ENCODE measurements at places on chromosomes 5 and 9.

DNA sequence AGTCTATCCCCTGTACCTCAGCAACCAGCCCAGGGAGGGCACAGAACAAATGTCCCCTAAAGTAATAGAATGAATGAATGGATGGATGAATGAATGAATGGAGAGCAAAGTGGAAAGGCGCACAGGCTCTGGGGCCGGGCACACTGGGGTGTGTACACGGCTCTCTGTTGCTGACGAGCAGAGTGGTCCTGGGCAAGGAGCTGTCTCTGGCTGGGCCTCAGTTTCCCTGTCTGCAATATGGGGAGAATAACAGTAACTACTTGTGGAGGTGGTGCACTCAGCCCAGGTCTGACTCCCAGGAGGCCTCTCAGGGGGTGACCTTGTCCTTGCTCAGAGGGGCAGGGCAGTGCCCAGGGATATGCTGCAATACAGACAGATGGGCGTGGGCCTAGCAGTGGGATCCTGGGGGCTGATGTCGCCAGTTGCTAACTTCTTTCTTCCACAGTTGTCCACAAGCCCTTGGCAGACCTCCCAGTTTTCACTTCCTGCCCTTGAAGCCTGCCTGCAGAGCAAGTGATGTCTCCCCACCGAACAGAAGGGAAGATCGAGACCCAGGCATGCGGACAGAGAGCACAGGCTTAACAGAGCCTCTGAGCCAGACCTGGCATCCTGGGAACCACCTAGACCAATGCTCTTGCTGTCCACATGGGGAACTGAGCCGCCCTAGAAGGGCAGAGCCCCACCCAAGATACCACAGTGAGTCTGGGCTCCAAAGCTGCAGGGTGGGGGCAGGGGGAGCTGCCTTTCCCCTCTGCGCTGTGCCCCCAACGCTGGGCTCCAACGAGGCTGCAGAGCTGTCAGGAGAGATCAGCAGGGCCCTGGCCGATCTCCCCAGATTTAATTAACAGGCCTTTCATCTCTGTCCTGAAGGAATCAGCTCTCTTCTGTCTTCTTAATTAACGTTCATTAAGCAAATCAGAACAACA, 13.6 kb upstream of the LAMC3 start:
- no peak for ATAC-seq

- no peak for ATAC-seq
Observed at GRCh38 chr5:153256-153655, 38.0 kb upstream of the LRRC14B start.

GRCh38 chr5:139976703-139977102, 66.4 kb downstream of the NRG2 start:
- ATAC-seq: no peak

DNA sequence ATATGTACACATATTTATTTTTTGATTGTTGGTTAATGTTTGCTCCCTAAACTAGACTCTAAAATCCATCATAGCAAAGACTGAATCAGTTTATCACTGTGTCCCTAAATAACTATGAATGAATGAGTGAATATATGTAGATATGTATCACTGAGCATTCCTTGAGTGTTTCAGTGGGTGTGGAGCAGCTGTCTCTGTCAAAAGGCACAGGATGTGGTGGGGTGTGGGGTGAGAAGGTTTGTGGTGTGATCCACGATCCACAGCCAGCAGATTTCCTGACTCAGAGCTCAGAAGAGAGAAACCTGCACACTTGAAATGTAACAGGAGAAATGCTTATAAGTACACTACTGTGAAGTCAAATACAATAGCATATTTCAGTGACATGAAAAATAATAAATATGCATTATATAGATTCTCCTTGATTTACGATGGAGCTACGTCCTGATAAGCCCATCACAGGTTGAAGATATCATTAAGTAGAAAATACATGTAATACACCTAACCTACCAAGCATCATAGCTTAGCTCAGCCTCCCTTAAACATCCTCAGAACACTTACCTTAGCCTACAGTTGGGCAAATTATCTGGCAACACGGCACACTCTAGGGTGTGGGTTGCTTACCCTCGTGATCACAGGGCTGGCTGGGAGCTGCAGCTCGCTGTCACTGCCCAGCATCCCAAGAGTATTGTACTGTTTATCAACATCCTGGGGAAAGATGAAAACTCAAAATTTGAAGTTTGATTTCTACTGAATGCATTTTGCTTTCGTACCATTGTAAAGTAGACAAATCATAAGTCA, 287.0 kb downstream of the GAS1 start:
- peak; percentile 98 for ATAC-seq

GRCh38 chr9:34010979-34011378, 37.7 kb downstream of the UBAP2 start:
- no peak for ATAC-seq

DNA sequence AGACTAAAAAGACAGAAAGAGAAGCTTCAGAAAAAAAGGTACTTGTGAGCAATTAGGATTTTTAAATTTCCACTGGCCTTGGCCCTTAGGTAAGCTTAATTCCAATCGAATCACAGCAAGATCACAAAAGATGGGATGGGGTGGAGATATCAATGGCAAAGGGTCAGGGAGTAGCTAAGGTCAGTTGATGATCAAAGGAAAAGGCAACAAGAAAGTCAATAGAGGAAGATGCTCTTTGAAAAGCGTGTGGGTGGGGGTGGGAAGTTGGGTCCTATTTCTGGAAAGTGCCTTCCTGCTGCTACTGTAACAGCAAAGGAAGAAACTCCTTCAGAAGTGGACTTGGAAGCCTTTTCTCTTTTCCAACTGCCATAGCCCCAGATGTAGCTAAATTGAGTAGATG, 7.3 kb downstream of the C1QTNF3 start:
- no peak for ATAC-seq

DNA sequence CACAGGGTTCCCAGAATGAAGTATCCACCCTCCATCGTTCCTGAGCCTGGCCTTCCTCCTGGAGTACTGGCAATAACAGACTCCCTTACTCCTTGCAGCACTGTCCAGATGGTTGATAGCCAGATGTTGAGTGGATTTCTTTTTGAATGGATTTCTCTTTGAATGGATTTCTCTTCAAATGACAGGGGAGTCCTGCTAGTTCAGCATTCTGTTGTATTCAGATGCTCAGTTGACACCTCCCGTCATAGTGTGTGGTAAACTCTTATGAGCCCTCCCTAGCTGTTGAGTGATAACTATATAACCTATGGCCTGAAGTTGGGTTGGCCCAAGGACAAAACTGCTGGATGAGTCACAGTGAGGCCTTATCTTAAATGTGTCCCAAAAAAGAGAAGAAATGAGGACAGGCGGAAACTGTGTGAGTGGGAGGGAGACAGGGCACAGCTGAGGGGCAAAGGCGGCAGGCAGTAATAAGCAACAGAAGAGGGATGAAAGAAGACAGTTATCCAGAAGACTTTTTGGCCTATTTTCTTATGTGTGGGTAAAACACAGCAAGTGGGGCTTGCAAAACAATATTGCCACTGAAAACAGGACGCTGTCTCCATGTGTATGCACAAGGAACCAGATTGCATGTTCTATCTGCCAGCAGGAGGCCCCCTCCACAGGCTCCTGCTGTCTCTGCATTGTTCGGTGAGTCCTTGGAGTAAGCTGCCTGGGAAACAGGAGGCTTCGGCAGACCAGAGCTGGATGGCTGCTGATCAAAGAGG, 209.5 kb upstream of the S1PR3 start:
- peak; percentile 65 for ATAC-seq

- ATAC-seq: peak; percentile 87
Observed at GRCh38 chr9:34501889-34502425, 20.8 kb downstream of the ENHO start.

GRCh38 chr5:171705036-171705435, 80.6 kb upstream of the SMIM23 start:
- ATAC-seq: no peak

- no peak for ATAC-seq
Observed at GRCh38 chr5:152501294-152501693, 96.2 kb upstream of the NMUR2 start.

GRCh38 chr5:132737982-132738681, 786 bp upstream of the KIF3A start:
- ATAC-seq: no peak

- ATAC-seq: no peak
Observed at GRCh38 chr5:155418960-155419579, 405.5 kb downstream of the KIF4B start.

DNA sequence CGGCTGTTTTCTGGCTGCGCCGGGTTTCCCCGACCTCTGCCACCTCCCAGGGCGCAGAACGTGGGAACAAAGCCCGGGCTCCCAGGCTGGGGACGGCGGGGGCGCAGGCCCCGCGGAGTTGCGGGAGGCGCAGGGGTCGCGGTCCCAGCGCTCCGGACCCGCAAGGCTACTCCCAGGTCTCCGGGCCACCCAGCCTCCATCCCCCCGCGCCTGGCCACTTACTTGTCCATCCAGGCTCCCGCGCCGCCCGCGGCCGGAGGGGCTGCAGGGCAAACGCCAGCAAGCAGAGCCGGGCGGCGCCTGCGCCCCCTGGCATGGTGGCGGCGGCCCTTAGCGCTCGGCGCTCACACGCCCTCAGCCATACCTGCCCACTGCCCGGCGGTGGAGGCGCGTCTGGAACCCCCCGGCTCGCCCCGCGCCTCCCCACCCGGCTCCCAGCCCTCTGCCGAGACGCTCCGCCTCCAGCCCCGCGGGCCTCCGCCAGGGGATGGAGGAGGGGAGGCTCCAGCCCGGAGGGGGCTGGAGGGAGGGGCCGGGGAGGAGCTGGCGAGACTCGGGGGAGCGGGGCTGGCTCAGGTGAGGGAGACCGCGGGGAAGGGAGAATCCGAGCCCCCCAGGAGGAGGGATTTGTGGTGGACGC, at the start of gene ADAM19:
Gene ADAM19, minus strand, starts transcription at position 395 of the 640 bp plus-strand sequence. Its CDS starts 79 bp downstream, at position 316.
- ATAC-seq: peak; percentile 95

GRCh38 chr5:168770036-168770498, 190.9 kb upstream of the PANK3 start:
- no peak for ATAC-seq

DNA sequence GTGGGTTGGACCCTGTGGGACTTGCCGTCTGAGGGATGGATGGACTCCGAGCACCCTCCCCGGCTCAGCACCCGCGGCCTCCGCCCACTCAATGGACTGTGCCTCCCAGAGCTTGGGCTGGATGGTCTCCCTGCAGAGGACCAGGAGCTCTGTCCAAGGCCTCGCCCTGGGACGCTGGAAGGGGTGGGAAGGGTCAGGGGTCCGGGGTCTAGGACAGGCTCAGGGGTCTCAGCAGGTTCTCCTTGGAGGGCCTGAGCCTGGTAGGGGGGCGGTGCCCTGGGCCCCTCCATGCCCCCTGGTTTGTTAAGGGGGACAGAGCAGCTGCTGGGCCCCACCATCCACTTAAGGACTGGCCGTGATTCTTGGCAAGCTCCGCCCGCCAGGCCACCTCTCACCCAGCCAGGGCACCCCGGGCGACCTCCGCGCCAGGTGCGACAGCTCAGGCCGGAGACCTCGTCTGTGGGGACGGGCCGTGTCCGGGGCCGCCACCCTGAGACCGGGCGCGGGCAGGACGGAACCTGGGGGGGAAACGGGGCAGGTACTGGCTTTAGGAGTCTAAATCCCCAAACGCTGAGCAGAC, 29.2 kb downstream of the EXOC3 start:
- ATAC-seq: peak; percentile 10

DNA sequence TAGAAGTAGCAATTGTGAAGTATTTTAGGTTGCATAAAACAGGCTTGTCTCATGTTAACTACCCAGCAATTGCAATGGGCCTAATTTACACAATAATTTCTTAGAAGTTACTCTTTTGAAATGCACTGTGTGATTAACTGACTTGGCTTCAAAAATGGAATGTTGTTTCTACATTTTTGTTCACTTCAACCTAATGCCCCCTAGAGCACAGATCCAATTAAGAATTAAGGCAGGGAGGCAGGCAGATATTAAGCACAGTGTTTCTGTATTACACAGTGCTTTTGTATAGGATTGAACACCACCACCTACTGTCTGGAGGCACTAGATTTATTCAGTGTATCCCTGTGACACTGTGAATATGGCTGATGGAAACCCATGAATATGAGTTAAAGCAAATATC, 302.1 kb downstream of the FBXL17 start:
- peak; percentile 46 for ATAC-seq

- peak; percentile 37 for ATAC-seq
Observed at GRCh38 chr5:68460147-68460798, 244.7 kb downstream of the PIK3R1 start.

- ATAC-seq: peak; percentile 85
Observed at GRCh38 chr5:149019679-149020078, 43.2 kb downstream of the SH3TC2 start.

DNA sequence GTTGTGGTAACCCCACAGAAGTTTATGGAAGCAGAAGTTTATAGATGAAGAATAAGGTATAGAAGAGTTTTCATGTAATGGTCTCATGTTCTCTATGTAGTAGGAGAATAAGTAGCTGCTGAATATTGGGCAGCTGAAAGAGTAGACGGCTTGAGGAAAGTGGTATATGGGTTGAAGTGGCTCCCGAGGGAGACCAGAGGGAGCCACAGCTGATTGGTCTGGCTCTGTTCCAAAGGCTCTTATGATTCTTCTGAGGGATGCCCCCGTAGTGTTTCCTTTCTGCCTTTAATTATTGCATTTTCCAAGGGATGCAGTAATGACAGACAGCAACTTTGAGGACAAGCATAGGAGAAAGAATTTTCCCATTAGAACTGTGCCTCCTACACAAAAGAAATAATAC, 30.1 kb upstream of the TENT2 start:
- ATAC-seq: no peak

DNA sequence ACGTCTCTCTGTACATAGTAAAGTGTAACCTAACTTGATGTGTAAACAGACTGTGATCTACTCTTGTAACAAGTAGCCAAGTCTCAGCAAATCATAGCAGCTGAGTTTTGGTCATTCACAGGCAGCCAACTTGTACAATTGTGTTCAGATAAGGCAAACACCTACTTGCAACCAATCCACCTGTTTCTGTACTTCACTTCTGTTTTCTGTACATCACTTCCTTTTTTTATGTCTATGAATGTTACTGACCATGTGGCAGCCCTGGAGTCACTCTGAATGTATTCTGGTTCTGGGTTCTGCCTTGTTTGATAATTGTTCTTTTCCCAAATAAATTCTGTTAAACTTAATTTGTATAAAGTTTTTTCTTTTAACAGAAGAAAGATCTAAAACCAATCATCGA, 26.0 kb downstream of the RLN2 start:
- ATAC-seq: no peak

DNA sequence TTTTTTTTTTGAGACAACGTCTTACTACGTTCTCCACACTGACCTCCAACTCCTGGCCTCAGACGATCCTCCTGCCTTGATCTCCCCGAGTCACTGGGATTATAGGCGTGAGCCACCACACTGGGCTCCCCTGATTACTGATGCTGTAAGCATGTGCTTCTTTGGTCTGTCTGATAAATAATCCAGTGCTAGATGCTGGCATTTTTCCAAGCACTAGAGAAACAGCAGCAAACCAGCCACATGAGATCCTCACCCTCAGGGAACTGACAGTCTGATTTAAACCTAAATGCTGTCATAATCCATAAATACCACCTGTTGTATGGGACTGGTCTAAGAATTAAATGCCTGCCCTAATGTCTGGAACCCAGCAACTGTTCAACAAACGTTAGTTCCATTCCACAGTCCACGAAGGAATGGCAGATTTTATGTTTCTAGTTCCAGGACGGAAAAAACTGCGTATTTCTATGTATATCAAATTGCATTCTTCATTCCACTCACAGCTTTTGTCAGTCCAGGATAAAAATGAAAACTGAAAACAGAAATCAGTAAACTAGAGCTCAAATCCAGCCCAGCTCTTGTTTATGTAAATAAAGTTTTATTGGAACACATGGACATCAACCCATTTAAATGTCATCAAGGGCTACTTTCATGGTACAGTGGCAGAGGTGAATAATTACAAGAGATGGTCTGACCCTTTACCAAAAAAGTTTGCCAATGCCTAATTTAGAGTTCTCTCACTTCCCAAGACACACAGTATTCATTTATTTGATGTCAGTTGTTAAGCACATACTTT, 20.1 kb downstream of the SLC35D2 start:
- no peak for ATAC-seq

All from motor neuron (in vitro differentiated cells).